ENCODE measurements at places on chromosomes 3 and 15.

DNA sequence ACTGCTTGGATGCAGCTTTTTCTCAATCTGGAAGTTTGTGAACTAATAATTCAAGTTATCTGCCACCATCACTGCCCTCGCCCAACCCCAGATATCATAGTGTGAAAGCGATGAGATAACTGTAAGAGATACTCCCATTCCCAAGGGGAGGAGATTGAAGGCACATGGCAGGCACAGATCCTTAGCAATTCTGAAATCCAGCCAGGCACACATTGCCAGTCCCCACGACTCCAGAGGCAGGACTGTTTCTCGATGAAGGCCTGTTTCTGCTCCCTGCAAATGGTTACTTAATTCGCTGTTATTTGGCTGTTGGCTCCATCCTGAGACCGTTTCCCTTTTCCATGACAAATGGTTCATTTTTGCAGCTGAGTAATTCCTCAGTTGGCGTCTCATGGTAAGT lies 63.2 kb upstream of the NEDD4 start:
- DNase-seq: no peak

- DNase-seq: no peak
These were observed 18.6 kb downstream of the DUOX1 start for GRCh38 chr15:45148076-45149059.

DNA sequence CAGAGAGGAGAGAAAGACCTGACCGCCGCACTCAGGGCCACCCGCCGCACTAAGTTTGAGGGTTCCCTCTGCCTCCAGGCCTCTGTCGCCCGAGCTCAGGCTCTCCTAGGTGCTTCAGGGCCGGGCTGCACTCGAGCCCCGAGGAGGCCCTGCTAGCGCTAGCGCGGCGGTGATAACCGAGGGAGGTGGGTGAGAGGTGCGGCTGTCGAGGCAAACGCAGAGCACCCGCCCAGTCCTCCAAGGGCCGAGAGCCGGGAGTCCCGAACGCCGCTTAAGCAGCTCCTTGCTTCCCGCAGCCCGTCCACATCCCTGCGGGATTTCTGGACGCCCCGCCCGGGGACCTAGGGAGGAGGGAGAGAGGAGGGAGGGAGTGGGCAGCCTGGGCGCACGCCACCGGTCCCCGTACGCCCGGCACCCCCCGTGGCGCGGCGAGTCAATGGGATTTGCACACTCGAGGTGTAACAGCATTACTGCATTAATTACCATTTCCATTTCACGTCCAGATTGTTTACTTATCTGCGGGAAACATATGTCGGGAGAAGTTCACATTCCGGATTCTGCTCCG lies 6.8 kb downstream of the SOX14 start:
- DNase-seq: no peak

- no peak for DNase-seq
These were observed 49.3 kb upstream of the CA12 start for GRCh38 chr15:63430766-63431451.

DNA sequence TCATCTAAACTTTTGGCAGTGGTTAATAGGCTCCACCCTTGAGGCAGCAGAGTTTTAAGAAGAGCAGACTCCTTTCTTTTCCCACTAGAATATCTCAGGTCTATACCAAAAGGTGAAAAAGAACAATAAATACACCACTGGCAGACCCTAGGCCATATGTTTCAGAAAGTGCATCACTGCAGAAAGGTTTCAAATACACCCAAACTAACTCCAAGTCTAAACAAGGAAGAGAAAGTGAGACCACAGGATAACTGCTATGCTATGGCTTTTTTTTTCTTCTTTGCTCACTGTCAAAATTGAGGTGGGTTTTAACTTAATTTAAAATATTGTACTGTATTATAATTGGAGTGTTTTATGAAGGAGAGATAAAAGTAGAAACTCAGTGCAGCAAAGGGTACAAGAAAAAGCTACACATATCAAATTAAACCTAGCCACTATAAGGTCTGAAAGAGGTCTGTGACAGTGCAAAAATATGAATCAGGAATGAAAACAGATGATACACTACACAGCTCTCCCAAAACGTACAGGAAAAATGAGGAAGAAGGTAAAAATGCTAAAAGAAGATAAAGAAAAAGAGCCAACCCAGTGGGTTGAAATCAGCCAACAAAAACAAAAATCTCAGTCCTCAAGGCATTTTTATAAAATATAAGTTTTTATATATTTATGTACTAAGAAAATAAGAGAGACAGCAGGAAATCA lies 8.4 kb downstream of the SNX4 start:
- DNase-seq: no peak

Measured in HTR-8/SVneo (cell line).